HFF-Myc (cell line): ENCODE measurements at places on chromosomes 6 and 20.

DNA sequence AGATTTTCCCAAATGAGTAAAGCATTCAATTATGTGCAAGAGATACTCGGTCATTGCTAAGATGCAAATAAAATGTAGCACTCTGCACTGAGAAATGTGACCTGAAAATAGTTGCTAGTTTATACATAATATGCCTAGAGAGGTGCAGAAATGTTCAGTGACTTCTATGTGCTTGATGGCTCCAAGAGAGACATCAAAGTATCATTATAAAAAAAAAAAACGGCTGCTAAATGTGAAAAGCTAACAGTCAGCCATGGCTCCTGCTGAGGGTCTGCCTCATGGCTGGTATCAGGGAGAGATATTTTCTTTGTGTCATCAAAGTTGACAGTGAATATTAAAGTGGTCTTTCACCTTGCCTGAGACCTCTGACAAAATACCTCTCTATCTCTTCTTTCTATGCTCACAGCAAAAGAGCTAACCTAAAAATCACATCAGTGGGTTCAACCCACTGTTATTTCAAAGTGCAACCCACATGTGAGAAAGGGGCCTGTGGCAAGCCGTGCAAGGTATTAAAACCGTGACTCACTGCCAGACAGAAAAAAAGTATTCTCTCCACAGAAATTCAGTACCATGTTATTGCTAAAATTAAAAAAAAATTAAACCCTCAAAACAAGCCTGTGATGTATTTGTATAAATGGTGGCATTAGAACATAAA lies 259.0 kb downstream of the HIVEP2 start:
- no peak for DNase-seq

DNA sequence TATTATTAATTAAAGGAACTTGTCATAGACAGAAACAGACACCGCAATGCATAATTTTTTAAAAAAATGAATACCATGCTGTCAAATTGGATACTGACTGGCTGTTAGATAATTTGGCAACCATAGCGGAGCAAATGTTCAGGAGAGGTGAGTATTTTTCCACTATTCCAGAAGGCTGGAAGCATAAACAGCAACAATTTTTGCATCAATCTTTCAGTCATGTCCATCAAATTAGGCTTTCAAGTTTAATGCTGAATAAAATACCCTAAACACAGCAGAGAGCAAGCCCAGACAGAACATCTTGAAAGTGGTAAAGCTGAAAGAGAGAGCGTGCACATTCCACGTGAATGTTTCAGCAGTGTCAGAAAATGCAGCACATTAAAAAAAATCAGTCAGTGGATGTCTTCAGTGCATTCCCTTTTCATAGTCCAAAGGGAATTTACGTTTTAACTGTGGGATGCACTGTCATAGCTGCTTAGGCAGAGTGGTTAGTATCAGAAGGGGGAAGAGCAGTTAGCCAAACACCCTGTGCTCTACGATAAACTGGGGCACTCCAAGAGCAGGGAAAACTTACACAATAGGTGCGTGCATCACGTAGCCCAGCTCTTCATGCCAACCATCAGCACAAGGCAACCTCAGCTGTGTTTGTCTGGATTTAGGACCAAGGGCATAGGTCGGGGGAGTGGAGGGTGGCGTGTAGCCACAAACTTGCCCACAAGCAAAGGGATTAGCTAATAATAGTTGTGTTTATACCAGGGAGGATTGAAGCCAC lies 116.2 kb upstream of the STMND1 start:
- DNase-seq: no peak

- DNase-seq: no peak
These were observed 3.6 kb upstream of the MATN4 start for GRCh38 chr20:45311589-45312211.

GRCh38 chr6:1597924-1598323 lies 11.8 kb upstream of the FOXC1 start:
- no peak for DNase-seq

GRCh38 chr6:133892813-133893691 lies 4.1 kb downstream of the TCF21 start:
- DNase-seq: no peak
